ENCODE measurements at places on chromosomes 6 and 20. TPM values are rescaled to one million over a fixed set of nuclear protein-coding genes. Genes with fewer than 3 reads are reported as not detected.

DNA sequence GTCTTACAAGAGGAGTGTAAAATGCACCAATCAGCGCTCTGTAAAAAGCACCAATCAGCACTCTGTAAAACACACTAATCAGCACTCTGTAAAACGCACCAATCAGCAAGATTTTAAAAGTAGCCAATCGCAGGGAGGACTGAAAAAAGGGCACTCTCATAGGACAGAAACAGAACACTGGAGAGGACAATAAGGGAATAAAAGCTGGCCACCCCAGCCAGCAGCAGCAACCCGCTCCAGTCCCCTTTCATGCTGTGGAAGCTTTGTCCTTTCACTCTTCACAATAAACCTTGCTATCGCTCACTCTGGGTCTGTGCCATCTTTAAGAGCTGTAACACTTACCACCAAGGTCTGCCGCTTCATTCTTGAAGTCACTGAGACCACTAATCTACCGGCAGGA, 1.7 kb upstream of the AIG1 start:
- DNase-seq: no peak

The SNAP25 gene
- not detected for total RNA-seq

DNA sequence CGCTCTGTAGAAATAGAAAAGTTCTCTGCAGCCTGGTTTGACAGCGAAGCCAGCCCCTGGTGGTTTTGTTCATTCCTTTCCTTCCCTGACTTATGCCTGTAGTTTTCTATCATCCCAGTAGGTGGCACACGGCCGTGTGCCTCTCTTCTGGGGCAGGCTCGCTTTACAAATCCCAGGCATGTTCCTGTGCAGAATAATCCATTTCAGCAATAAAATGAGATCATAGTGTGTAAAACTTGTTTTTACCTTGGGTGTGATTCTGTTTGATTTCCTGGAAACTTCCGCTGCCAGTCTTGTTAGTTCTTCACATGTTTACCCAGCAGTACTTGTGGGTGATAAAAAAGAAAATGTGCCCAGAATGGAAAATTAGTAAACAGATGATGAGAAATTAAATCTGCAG, 7.4 kb upstream of the INSM1 start:
- peak; percentile 45 for DNase-seq

GRCh38 chr20:6469695-6470094, 297.8 kb upstream of the BMP2 start:
- no peak for DNase-seq

Data from stomach (tissue), 19 donors.